Left renal cortex interstitium (tissue), 4 donors: ENCODE measurements at places on chromosomes 12 and 14.

DNA sequence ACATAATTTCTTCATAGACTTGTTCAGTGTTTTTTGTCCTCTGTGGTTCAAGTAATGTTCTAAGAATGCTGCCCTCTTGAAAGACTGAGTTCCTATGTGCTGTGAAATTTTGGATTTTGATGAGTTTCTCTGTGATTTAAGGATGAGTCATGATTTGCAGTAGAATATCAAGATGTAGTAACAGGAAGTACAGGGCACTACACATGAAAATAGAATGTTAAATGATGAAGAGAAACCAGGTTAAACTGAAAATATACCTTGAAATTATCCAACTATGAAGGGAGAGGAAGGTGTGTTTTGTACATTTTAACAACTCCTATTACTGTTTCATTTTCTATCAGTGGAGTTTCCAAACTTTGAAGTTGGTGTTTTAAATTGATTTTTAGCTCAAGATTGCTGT lies 4.8 kb downstream of the ELK3 start:
- DNase-seq, result no peak

GRCh38 chr14:103136388-103137271 lies 13.4 kb downstream of the TNFAIP2 start:
- no peak for DNase-seq

- DNase-seq, result no peak
Observed at GRCh38 chr12:103998976-103999375, 33.3 kb downstream of the TDG start.

GRCh38 chr12:14956905-14957304 lies 4.5 kb downstream of the ARHGDIB start:
- no peak for DNase-seq

DNA sequence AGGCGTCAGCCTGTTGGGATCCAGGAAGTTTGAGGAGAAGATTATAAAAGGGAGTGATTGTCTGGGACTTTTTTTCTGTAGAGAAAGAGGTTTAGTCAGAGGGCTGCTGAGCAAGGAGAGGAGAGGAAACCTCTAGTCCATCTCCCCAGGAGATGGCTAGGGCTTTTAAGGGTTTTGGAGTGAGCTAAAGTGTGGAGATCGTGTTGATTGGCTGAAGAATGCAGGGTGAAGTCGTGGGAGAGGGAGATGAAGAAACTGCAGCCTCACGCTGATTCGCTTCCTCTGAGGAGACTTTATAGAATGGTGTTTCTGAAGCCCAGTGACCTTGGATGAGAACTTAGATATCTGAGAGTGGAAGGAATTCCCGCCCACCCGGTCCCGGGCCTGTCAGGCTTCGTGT lies 193.7 kb upstream of the PWP1 start:
- no peak for DNase-seq

DNA sequence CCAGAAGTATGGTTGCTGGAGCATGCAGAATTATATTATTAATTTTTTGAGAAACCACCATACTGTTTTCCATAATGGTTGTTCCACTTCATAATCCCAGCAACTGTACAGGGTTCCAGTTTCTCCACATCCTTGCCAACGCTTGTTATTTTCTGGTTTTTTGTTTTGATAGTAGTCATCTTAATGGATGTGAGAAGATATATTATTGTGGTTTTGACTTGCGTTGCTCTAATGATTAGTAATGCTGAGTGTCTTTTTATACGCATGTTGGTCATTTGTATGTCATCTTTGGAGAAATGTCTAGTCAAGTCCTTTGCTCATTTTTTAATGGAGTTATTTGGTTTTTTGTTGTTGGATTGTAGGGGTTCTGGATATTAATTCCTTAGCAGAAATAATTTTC lies 58.1 kb downstream of the DAAM1 start:
- DNase-seq, result no peak

GRCh38 chr12:12334367-12335040 lies 15.5 kb downstream of the MANSC1 start:
- no peak for DNase-seq

- no peak for DNase-seq
Observed at GRCh38 chr12:42924482-42924881, 334.9 kb upstream of the PRICKLE1 start.

DNA sequence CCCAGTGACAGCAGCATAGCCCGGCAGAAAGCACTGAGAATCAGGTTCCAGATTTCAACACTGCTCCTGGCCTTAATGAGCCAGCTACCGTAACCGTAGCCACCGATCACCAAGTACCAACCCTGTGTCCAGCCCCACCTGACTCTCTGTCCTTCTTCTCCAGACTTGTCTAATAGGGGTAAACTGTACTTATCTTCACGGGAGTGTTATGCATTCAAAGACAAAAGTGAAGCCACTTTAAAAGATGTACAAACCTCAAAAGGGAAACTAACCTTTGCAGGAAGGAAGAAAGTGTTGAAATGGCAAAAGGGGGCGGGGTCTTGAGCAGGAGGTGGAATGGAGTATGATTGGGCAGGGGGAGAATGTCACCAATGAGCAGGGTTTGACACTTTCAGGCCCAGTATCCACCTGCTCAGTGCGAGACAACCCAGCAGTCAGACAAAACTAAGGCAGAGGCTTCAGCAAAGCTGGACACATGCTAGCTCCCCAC lies 226.1 kb downstream of the CHST11 start:
- DNase-seq, result no peak

GRCh38 chr12:22271023-22271422 lies 63.5 kb downstream of the ST8SIA1 start:
- DNase-seq, result no peak

GRCh38 chr14:70366911-70367310 lies 7.4 kb upstream of the COX16 start:
- DNase-seq, result no peak

DNA sequence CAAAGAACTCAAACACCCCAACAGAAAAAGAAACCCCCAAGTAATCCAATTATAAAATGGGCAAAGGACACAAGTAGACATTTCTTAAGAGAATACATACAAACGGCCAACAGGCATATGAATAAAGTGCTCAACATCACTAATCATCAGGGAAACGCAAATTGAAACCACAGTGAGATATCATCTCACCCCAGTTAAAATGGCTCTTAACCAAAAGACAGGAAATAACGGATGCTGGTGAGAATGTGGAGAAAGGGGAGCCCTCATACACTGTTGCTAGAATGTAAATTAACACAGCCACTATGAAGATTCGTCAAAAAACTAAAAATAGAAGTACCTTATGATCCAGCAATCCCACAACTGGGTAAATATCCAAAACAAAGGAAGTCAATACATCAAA lies 52.4 kb downstream of the CLMN start:
- DNase-seq, result no peak

GRCh38 chr12:52032446-52032803 lies 18.8 kb upstream of the NR4A1 start:
- no peak for DNase-seq

GRCh38 chr12:131895640-131896079 lies 1.2 kb downstream of the ULK1 start:
- no peak for DNase-seq

DNA sequence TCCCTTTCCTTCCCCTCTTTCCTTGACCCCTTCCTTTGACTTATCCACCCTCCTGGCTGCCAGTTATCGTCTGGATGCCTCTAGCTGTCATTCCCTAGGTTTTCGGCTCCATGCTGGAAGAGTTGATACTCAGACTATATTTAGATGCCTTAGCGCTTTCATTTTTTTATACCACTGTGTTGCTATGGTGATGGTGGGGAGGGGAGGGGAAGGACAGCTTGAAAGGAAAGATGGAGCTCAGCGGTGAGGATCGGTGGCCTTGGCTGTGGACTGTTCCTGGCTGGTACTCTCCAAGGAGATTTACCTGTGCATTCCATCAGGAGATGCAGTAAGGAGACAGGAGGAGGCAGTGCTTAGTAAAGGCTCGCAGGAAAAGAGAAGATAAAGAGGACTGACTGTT lies 108.7 kb downstream of the SLC8A3 start:
- no peak for DNase-seq
